Esophagus squamous epithelium (tissue), 5 donors: ENCODE measurements at places on chromosomes 4 and X. TPM values are rescaled to one million over a fixed set of nuclear protein-coding genes. Genes with fewer than 3 reads are reported as not detected.

GRCh38 chrX:121876305-121876704 lies 828.9 kb downstream of the GLUD2 start:
- no peaks in the 10 kb centered on the region for H3K36me3 ChIP-seq
- no peak for DNase-seq
- no peaks in the 10 kb centered on the region for H3K27me3 ChIP-seq

- H3K4me3 ChIP-seq, result no peak overlapping the region
- peaks cover 45% of the 10 kb centered on the region for H3K4me1 ChIP-seq
- H3K36me3 ChIP-seq, result no peaks in the 10 kb centered on the region
- H3K27me3 ChIP-seq, result no peaks in the 10 kb centered on the region
- DNase-seq, result no peak
Measured at GRCh38 chr4:152255437-152255836, 280.5 kb downstream of the FBXW7 start.

- H3K4me1 ChIP-seq, result no peaks in the 10 kb centered on the region
- no peak overlapping the region for H3K4me3 ChIP-seq
- no peak for DNase-seq
- no peaks in the 10 kb centered on the region for H3K36me3 ChIP-seq
- no peaks in the 10 kb centered on the region for H3K27me3 ChIP-seq
Measured at GRCh38 chrX:20517565-20517964, 250.9 kb upstream of the RPS6KA3 start.

- H3K27me3 ChIP-seq, result peaks cover 7% of the 10 kb centered on the region
- H3K4me3 ChIP-seq, result no peak overlapping the region
- no peak for DNase-seq
- no peaks in the 10 kb centered on the region for H3K36me3 ChIP-seq
- no peak overlapping the region for H3K27ac ChIP-seq
Measured at GRCh38 chr4:56859841-56860240, 38.3 kb upstream of the SPINK2 start.

DNA sequence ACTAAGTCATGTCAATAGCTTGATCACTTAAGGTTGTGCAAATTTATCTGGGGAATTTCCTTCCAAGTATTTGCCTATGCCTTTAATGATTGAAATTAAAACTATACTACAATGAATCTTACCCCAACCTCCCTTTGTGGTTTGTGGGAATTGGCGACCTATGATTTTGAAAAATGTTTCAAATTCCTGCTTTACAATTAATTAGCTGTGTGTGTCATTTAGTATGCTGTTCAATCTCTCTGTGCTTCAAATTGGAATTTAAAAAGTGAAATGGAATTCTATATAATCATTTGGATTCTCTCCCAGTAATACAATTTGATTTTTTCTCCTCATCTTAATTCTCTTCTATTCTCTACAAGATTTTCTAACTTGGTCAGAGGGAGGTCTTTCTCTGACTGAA lies 2319.5 kb downstream of the ARAP2 start:
- no peak overlapping the region for H3K27ac ChIP-seq
- no peak overlapping the region for H3K4me3 ChIP-seq
- H3K27me3 ChIP-seq, result no peaks in the 10 kb centered on the region
- H3K36me3 ChIP-seq, result no peaks in the 10 kb centered on the region
- H3K4me1 ChIP-seq, result no peaks in the 10 kb centered on the region

GRCh38 chr4:152197211-152197610 lies 338.7 kb downstream of the FBXW7 start:
- no peak overlapping the region for H3K27ac ChIP-seq
- no peaks in the 10 kb centered on the region for H3K27me3 ChIP-seq
- H3K4me3 ChIP-seq, result no peak overlapping the region
- H3K4me1 ChIP-seq, result peaks cover 8% of the 10 kb centered on the region

DNA sequence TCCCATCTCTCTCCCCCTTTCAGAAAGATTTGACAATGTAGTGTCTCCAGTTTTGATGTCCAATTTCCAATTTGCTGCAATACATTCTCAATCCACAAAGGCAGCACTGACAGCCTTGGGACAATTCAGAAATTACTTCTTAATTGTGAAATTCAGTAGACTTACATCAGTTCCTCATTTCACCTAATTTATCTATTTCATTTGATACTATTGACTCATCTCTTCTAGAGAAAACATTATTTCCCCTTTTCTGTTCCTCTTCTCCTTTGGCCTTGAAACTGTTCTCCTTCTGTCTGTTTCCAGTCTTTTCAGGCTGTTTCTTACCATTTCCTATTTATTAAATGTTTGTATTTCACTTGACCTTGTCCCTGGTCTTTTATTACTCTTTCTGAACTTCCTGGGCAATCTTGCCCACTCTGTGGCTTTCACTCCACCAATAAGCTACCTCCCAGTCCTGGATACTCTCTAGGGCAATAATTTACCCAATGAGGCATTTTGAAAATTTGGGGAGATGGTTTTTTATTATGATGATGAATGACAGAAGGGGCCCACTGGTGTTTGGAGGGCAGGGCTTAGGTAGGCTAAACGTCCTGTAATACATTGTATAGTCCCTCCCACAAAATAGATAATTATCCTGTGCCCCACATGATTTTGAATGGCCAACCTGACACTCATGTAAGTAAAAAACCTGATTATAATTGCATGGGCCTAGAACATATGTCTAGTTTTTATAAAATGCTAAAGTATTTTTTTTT lies 498.0 kb upstream of the BOD1L1 start:
- no peaks in the 10 kb centered on the region for H3K36me3 ChIP-seq
- H3K27me3 ChIP-seq, result no peaks in the 10 kb centered on the region
- no peak overlapping the region for H3K4me3 ChIP-seq
- no peaks in the 10 kb centered on the region for H3K4me1 ChIP-seq
- DNase-seq, result no peak
- no peak overlapping the region for H3K27ac ChIP-seq

DNA sequence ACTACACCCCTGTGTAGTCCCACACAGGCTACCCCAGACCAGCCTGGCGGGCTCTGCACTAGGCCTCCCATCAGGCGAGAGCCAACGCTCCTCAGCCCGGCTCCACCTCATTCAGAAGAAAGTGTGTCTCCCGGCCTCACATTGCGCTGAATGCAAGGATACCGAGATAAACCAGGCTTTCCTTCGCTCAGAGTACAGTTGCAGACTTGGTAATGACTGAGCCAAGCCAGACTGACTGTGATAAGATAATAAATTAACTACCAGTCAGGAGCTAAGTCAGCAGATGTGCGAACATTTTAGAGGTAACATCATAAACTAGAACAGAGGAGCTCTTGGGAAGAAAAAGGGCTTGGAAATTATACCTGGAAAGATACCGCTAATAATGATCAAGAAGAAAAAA lies 397.6 kb downstream of the TRIML1 start:
- DNase-seq, result no peak
- no peaks in the 10 kb centered on the region for H3K27me3 ChIP-seq
- H3K27ac ChIP-seq, result no peak overlapping the region
- no peak overlapping the region for H3K4me3 ChIP-seq
- H3K4me1 ChIP-seq, result no peaks in the 10 kb centered on the region

DNA sequence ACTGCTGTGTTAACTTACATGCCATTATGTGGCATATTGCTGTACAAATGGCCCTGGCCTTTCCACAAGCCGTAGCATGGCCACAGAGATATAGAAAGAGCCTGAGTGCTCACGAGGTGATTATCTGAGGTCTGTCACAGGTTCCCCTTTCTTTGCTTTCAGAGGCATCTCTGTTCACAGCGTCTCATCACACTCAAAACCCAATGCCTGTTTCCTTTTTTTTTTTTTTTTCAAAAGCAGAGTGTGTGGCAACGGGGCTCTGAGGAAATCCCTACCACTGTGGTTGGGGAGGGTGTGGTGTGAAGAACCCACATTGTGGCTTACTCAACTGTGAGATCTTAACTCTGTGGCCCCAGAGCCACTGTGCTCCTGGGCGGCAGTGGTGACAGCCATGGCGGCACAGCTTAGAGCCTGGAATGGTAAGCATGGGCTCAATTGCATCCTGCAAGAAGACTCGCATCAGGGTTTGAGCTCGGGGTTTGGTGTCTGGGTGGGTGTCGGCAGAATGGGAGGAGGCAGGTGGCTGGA lies 30.8 kb downstream of the RTL5 start:
- H3K4me3 ChIP-seq, result no peak overlapping the region
- no peak overlapping the region for H3K27ac ChIP-seq
- H3K36me3 ChIP-seq, result no peaks in the 10 kb centered on the region
- peaks cover 2% of the 10 kb centered on the region for H3K4me1 ChIP-seq

- no peaks in the 10 kb centered on the region for H3K36me3 ChIP-seq
- no peaks in the 10 kb centered on the region for H3K27me3 ChIP-seq
- DNase-seq, result no peak
- no peaks in the 10 kb centered on the region for H3K4me1 ChIP-seq
Measured at GRCh38 chr4:121177246-121178137, 13.4 kb upstream of the TNIP3 start.

- no peaks in the 10 kb centered on the region for H3K27me3 ChIP-seq
- no peaks in the 10 kb centered on the region for H3K36me3 ChIP-seq
- no peak for DNase-seq
- H3K4me1 ChIP-seq, result no peaks in the 10 kb centered on the region
- H3K4me3 ChIP-seq, result no peak overlapping the region
Measured at GRCh38 chr4:13821522-13821921, 194.0 kb upstream of the BOD1L1 start.

- H3K4me3 ChIP-seq, result no peak overlapping the region
- H3K27ac ChIP-seq, result no peak overlapping the region
- no peak for DNase-seq
- H3K4me1 ChIP-seq, result peaks cover 7% of the 10 kb centered on the region
- H3K36me3 ChIP-seq, result no peaks in the 10 kb centered on the region
Measured at GRCh38 chr4:148747721-148748268, 305.6 kb upstream of the NR3C2 start.

- H3K4me1 ChIP-seq, result no peaks in the 10 kb centered on the region
- no peak for DNase-seq
- no peak overlapping the region for H3K4me3 ChIP-seq
- no peaks in the 10 kb centered on the region for H3K36me3 ChIP-seq
- H3K27me3 ChIP-seq, result no peaks in the 10 kb centered on the region
Measured at GRCh38 chr4:36348403-36348938, 67.1 kb downstream of the DTHD1 start.

DNA sequence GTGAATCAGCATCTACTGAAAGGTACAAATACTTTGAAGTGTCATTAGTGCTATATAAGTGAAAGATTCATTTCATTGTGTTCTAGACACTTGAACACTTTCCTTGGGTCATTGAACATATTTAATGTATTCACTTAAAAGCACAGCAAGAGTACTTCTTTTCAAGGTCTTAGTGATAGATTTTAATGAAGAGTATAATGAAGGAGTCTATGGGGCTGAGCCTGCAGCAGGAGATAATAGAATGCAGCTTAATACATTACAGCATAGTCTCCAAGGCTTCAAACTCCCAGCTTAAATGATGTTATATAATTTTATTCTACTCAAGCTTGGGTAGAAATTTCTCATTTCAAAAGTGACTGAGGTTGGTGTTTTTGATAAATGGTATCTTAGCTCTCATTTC lies 66.1 kb upstream of the VEGFC start:
- no peak for DNase-seq
- H3K4me3 ChIP-seq, result no peak overlapping the region
- no peaks in the 10 kb centered on the region for H3K36me3 ChIP-seq
- no peaks in the 10 kb centered on the region for H3K27me3 ChIP-seq
- H3K4me1 ChIP-seq, result no peaks in the 10 kb centered on the region

DNA sequence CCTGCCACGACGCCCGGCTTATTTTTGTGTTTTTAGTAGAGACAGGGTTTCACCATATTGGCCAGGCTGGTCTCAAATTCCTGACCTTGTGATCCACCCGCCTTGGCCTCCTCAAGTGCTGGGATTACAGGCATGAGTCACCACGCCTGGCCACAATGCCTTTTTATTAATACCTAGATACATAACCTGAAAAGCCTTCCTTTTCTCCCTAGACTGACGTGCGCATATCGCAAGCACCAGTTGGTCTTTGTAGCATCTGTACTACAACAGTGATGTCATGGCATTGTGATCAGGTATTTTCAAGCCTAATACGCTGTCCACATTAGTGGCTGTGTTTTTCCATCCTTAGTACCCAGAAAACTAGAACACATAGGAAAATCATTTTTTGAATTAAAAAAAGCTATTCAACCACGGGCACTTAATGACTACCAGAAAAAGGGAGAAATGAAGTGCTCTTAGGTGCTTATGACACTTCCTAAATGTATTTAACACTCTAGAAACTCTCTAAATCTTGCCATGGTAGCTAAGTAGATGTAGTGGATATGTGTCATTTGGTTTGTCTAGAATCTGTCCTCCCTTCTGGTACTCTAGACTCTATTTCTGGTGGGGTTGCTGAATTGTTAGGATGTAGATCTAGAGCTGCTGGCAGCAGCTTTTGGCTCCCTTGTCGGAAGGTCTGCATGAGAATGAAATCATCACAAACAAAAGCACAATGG lies 707.8 kb downstream of the STIM2 start:
- no peaks in the 10 kb centered on the region for H3K4me1 ChIP-seq
- H3K27me3 ChIP-seq, result no peaks in the 10 kb centered on the region
- H3K27ac ChIP-seq, result no peak overlapping the region
- no peak for DNase-seq

DNA sequence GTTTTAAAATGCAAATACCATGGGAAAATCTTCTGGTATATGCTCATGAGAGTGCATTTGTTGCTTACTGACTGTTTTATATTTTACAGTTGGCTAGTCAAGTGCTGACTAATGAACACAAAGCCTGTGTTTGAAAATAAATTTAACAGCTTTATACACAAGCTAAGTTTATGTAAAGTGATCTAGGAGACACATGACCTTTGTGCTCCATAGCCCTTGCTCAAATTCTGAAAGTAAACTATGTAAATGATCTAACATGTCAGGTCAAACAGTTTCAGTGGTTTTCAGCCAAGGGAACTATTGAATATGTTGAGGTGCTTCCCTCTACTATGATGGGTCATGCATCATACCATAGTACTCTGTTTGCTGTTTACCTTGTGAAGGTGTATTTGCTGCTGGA lies 36.7 kb downstream of the DIAPH2 start:
- no peak for DNase-seq
- no peaks in the 10 kb centered on the region for H3K36me3 ChIP-seq
- H3K4me1 ChIP-seq, result peaks cover 8% of the 10 kb centered on the region
- H3K4me3 ChIP-seq, result no peak overlapping the region
- no peaks in the 10 kb centered on the region for H3K27me3 ChIP-seq

DNA sequence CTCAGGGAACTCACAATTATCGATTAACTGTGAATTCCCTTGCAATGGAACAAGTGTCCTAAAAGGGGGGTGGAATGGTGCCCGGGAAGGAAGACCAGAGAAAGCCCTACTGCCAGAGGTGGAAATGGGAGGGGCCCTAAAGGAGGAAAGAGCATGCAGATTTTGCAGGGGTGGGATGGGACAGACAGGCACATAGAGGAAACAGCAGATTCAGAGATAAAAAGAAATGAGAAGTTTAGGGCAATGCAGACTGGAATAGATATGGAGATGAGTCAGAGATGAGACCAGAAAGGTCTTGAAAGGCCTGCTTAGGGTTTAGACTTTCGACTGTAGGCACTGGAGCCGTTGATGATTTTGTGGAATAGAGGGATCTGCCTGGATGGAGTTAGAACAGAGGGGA lies 57.4 kb upstream of the PITX2 start:
- no peak overlapping the region for H3K27ac ChIP-seq
- H3K27me3 ChIP-seq, result no peaks in the 10 kb centered on the region
- no peak overlapping the region for H3K4me3 ChIP-seq

ZFP92 gene
- 0.97 TPM for total RNA-seq

VEGFC gene
- total RNA-seq, result 3.8 TPM

F8A3 gene
- 1.2 TPM for total RNA-seq

DOK7 gene
- total RNA-seq, result 0.45 TPM

PRDM8 gene
- total RNA-seq, result 1.8 TPM

ADGRL3 gene
- total RNA-seq, result 7.8 TPM

NOA1 gene
- 30.2 TPM for total RNA-seq

NAP1L2 gene
- 0.76 TPM for total RNA-seq

GLRA3 gene
- total RNA-seq, result not detected

AADAT gene
- 2.4 TPM for total RNA-seq

ATRX gene
- total RNA-seq, result 96.5 TPM
